Neuronal stem cell (in vitro differentiated cells): ENCODE measurements at places on chromosomes 12 and 14.
A peak's percentile ranks its signal among the peaks of the same experiment; 100 is the strongest.

DNA sequence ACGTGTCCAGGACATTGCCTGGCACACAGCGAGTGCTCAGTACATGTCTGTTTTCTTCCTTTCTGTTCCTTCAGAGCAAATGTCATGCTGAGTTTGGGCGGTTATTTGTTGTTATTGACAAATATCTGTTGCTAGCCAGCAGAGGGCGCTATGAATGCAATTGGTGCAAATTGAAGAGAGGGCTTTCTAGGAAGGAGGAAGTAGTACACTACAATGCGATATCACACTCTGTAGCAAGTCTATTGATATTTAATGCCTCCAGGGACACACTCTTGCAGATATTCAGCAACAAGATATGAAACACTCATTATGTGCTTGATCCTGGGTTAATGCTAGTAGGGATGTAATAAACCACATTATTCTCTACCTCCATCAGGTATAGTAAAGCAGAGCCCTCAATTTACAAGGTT is 267.3 kb upstream of the SRRM4 start:
- peak; percentile 54 for DNase-seq

GRCh38 chr12:4856596-4856995 is 53.1 kb upstream of the KCNA1 start:
- DNase-seq: no peak

- no peak for DNase-seq
These were observed 24.1 kb downstream of the CEP83 start for GRCh38 chr12:94435511-94435927.

DNA sequence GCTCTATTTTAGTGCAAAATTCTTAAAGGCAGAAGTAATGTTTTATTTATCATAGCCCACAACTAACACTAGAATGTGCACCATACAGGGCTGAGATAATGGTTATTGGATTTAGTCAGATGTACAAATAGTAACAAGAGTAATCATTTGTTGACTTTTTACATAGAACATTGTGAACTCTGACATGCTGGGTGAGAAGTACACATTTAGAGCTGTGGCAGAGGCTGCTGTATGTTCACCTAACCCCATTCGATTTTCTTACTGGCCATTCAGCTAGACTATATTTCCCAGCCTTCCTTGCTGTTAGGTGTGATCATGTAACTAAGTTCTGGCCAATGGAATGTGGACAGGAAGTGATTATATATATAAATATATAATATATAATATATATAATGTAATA is 89.1 kb downstream of the DRAM1 start:
- no peak for DNase-seq

DNA sequence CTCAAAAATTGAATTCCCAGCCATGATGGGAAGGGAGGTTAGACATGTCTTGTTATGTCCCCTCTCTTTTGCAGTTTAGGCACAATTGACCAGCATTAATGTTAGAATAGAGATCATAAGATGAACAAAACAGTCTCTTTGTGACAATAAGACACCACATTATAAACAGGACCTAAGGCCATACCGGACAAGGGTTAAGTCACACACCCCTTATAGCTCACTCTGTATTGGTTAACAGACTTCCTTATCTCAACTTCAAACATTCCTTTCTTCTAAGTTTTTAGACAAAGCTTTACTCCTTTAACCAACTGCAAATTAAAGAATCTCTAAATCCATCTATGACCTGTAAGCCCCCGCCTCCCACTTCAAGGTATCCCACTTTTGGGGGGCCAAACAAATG is 81.1 kb upstream of the CPM start:
- no peak for DNase-seq

DNA sequence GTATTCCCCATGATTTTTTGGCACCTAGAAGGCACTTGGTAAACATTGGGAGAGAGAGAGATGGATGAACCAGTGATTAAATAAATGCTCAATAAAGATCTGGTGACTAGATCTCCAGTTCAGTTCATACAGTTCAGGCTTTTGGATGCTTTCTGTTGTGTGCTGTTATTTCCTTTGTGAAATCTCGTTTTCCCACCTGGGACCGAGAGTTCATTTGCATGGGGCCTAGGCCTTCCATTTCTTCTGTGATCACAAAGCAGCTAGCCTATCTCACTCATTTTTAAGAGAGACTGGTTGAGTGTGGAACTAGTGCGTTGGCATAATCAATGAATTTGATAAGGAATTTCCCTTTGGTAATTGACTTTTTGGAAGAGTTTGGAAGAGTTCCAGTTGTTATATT is 104.0 kb downstream of the VRK1 start:
- no peak for DNase-seq

DNA sequence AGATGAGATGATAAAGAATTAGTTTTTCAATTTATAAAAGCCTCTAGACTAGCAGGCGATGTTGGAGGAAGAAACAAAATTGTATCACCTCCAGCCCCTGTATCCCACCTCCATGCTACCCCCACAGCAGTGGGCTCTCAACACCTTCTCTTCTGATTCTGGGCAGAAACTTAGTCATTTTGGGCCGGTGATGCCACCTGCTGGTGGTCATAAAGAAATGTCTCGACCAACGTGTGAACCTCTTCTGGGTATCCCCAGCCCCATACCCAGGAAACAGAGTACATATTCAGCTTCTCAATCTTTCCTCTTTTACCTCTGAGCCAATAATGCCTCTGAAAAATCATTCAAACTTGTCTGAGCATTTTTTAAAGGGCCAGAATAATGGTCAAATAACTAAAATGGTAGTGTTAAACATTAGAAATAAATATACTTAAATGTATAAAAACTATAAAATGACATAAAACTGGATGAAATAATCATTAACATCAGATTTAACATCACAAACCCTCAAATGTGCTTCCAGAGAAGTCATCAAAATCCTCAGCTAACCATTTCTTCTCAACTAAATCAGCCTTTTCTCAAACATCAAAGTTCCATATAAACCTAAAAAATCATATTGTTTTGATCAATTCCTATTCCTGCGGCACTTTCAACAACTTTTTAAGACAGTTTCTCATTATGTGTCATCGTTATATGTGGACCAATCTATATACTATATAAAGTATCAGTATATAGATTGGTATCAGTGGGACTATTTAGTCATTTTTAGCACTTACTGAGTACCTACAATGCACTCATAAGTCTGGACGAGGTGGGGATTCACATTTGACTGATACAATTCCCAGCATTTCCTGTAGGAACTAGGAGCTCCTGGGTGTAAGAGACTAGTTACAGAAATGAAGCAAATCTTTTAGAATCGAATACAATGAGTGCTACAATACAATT is 69.4 kb downstream of the ATXN2 start:
- peak; percentile 56 for DNase-seq

GRCh38 chr12:18158774-18159557 is 69.0 kb upstream of the RERGL start:
- DNase-seq: no peak

GRCh38 chr12:117485984-117486839 is 124.8 kb upstream of the NOS1 start:
- DNase-seq: no peak

GRCh38 chr14:86933958-86934595 is 1058.9 kb downstream of the GALC start:
- DNase-seq: no peak

GRCh38 chr12:32789446-32789845 is 33.7 kb upstream of the YARS2 start:
- no peak for DNase-seq

- DNase-seq: no peak
These were observed 3.2 kb upstream of the GPD1 start for GRCh38 chr12:50100561-50100960.

DNA sequence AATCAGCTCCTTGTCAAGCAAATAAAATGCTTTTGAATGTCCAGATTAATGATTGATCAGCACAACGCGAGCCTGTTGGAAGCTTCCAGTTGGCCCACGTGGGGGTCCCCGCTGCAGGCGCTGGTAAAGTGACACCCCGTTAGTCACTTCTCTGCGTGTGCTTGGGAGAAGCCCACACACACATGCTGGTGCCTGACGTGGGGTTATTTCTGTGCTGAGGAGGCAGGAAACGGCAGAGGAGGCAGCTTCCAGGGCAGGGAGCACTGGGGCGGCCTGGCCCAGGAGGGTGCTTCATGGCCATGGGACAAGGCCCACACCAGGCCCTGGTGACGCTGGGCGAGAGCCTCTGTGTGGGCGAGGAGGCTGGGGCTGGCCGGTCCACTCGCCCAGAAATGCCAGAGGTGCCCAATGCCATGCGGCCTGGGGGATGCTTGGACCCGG is 101.5 kb downstream of the KIF26A start:
- DNase-seq: no peak

- no peak for DNase-seq
These were observed 335.4 kb upstream of the ATP2B1 start for GRCh38 chr12:90044069-90044468.

GRCh38 chr14:38171197-38171596 is 36.5 kb upstream of the SSTR1 start:
- DNase-seq: no peak

DNA sequence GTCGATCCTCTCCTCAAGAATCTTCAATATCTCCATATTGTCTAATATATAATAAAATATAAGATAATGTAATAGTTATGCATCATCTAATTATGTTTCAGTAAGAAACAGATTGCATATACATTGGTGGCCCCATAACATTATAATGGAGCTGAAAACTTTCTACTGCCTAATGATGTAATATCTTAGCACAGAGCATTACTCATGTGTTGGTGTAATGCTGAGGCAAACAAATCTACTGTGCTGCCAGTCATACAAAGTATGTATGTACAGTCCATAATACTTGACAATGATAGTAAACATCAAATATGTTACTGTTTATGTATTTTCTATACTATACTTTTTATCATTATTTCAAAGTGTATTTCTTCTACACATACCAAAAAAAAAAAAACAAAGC is 128.7 kb downstream of the CPNE8 start:
- no peak for DNase-seq

- DNase-seq: no peak
These were observed 169.4 kb downstream of the FOXN3 start for GRCh38 chr14:89247457-89248122.

- no peak for DNase-seq
These were observed 1346.4 kb downstream of the TMEM121 start for GRCh38 chr14:106872611-106873446.

- no peak for DNase-seq
These were observed 68.3 kb upstream of the TUNAR start for GRCh38 chr14:95808371-95808770.

GRCh38 chr12:66836623-66837310 is 157.9 kb upstream of the GRIP1 start:
- no peak for DNase-seq

DNA sequence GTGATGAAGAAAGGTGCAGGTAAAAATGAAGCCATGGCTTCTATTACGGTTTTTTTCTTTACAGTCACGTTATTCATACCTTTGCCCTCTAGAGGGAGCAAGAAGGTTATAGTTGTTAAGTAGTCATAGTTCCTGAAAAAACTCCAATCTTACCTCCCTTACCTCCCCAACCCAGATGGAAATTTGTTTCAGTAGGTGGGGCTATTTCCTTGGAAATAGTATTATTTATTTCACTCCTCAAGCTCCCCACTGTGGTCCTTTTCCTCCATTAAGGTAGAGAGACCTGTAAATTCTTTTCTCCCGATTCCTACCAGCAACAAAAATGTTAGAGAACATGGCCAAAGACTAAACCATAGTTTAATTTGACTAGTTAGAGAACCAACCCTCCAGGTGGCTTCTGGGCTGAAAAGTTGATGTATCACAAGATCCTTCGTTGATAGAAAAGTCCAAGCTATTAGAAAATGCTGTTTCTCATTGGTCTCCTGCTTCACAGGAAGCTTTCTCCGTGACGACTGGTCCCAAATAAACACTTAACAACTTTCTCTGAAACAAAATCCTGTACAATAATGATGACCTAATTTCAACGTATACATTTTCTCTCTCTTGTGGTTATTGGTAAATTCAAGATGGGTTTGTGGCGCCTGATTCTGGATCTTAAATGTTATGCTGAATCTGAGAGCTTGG is 43.5 kb downstream of the TMX1 start:
- peak; percentile 60 for DNase-seq

DNA sequence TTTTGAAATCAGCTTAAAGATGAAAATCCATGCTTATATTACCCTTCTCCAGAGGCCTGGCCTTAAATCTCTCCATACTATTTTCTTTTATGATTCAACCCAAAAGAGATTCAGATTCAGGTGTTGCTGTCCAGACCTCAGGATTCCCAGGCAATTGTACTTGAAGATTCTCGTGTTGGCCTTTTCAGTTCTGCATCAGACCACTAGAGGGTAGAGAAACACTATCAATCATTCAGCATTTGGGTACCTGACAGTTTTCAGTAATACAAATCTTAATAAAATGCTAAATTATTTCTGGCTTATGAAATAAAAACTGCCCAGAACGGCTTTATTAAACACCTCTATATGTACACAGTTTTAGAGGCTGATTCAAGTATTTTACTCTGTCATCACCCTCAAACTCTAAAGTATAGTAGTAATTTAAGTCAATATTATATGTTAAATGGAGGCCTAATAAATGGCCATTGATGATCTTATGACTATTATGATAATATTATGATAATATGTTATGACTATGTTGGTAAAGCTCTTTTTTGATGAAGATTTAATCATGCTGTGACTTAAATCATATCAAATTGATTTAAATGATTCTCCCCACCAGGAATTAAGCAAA is 301.1 kb downstream of the DUSP6 start:
- DNase-seq: peak; percentile 60

- DNase-seq: peak; percentile 27
These were observed 143.3 kb upstream of the BCL2L14 start for GRCh38 chr12:11927286-11927935.

GRCh38 chr12:114141921-114142564 is 175.9 kb upstream of the RBM19 start:
- DNase-seq: no peak

GRCh38 chr12:114661245-114661644 is 22.7 kb downstream of the TBX3 start:
- no peak for DNase-seq

GRCh38 chr12:58818546-58818945 is 101.8 kb downstream of the LRIG3 start:
- no peak for DNase-seq

DNA sequence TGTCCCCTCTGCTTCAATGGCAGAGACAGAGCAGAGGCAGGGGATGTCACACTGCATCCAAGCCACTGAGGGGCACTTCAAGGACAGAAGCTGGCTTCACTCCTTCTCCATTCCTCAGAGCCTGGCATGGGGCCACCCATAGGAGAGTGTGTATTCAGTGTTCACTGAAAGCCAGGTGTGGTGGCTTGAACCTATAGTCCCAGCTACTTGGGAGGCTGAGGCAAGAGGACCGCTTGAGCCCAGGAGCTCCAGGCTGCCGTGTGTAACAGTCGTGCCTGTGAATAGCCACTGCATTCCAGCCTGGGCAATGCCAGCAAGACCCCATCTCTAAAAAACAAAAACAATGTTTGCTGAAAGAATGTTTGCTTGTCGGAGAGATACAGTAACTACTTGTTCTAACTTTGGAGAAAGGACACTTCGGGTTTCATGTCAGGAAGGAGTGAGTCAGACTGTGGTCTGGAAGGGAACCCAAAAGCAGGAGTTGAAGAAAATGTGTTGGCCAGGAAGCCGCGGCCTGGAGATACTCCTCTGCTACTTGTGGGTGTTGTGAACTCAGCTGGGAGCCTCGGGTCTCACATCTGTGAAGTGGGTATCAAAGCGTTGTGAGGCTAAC is 43.4 kb downstream of the ELK3 start:
- no peak for DNase-seq
